Heart left ventricle (tissue), 16 donors: ENCODE measurements at places on chromosomes 3 and 15. TPM values are rescaled to one million over a fixed set of nuclear protein-coding genes. Genes with fewer than 3 reads are reported as not detected.

DNA sequence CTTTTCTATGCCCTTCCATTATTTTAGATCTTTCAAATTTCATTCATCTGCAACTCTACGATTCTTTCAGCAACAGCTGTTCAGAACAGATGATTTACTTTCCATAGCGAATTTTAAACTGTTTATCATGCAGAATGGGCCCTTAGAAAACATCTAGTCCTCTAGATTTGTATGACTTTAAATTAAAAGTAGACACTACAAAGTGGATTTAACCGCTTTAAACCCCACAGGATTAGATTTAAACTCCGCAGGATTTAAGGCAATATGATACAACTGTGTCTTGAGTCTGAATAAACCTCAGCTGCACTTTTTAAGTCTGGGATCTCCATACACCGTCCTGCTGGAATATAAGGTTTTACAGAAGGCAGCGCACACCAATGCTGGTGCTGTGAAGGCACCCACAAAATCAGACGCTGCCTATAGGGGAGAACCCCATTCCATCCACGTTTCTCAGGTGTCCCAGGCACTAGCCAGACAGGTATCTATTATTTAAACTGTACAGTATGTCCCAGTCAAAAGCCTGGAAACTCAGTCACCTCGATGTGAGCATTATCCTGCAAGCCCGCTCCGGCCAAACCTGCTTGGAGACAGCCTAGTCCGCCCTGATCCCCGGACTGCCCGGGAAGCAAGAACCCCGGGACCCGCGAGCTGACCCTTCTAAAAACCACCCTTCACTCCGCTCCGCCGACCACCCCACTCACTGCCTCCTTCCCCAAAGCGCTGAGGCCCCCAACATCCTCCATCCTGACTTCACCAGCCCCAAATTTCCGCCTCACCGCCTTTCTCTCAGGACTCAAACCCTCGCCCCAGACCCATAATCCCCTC lies 768 bp downstream of the ANO10 start:
- H3K27ac ChIP-seq, result peak overlapping the region; percentile 41
- peaks cover 14% of the 10 kb centered on the region for H3K4me1 ChIP-seq
- H3K36me3 ChIP-seq, result no peaks in the 10 kb centered on the region
- no peaks in the 10 kb centered on the region for H3K27me3 ChIP-seq

GRCh38 chr3:45124352-45124751 lies 21.8 kb downstream of the CDCP1 start:
- H3K27ac ChIP-seq, result peak overlapping the region; percentile 32
- no peak overlapping the region for H3K4me3 ChIP-seq
- H3K36me3 ChIP-seq, result no peaks in the 10 kb centered on the region
- DNase-seq, result no peak
- H3K4me1 ChIP-seq, result no peaks in the 10 kb centered on the region
- H3K27me3 ChIP-seq, result no peaks in the 10 kb centered on the region

- H3K4me3 ChIP-seq, result no peak overlapping the region
- no peak overlapping the region for H3K27ac ChIP-seq
- no peak for DNase-seq
- H3K27me3 ChIP-seq, result peaks cover 2% of the 10 kb centered on the region
- peaks cover 30% of the 10 kb centered on the region for H3K4me1 ChIP-seq
Measured at GRCh38 chr15:70027518-70027917, 70.2 kb downstream of the TLE3 start.

- no peak overlapping the region for H3K27ac ChIP-seq
- H3K4me3 ChIP-seq, result no peak overlapping the region
- no peaks in the 10 kb centered on the region for H3K36me3 ChIP-seq
Measured at GRCh38 chr15:41561777-41562145, 2.7 kb downstream of the TYRO3 start.

KLF15 gene
- 36.0 TPM for total RNA-seq

C2CD4A gene
- not detected for total RNA-seq

GRCh38 chr3:71104121-71104541 lies 479.4 kb downstream of the FOXP1 start:
- no peak overlapping the region for H3K4me3 ChIP-seq
- peaks cover 77% of the 10 kb centered on the region for H3K4me1 ChIP-seq
- no peaks in the 10 kb centered on the region for H3K36me3 ChIP-seq
- DNase-seq, result no peak
- no peaks in the 10 kb centered on the region for H3K27me3 ChIP-seq

CADPS gene
- 13.2 TPM for total RNA-seq

DNA sequence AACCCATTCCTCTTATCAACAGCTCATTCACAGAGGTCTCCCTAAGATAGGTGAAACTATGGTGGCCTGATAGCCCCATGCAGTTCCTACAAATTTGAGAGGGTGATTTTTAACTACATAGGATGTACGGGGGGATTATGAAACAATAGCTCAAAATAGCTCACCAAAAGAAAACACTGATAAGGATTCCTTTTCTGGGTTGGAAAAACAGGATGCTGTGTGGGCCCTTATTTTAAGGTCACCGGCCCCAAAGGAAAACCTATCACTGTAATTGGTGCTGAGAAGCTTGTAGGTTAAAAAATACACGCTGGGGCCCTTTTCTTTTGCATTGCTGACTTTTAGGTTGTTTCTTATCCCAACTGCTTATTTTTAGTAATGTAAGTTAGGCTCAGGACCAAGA lies 627.4 kb downstream of the MAGI1 start:
- H3K36me3 ChIP-seq, result no peaks in the 10 kb centered on the region
- no peaks in the 10 kb centered on the region for H3K27me3 ChIP-seq
- H3K4me3 ChIP-seq, result no peak overlapping the region
- H3K4me1 ChIP-seq, result peaks cover 54% of the 10 kb centered on the region
- peak overlapping the region; percentile 26 for H3K27ac ChIP-seq
